ENCODE measurements at places on chromosomes 6 and 20.

DNA sequence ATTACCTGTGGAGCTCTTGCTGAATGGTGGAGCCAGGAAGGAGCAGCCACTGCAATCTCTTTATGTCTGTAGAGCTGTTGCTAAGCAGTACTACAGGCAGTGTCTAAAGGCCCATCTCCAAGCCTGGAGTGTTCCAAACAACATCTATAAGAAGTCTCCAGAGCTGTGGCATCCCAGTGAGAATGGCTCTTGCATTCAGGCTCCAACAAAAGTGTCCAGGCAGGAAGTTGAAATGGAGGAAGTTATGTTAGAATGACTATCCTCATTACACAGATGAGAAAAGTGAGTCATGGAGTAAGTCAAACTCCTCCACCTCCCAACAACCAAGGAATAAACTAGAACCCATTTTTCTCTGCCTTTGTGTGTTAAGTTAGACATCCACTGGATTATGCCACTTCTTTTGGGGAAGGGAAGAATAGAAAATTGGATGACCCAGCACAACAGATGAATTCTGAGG, 288.5 kb upstream of the STXBP5 start:
- no peak for DNase-seq

DNA sequence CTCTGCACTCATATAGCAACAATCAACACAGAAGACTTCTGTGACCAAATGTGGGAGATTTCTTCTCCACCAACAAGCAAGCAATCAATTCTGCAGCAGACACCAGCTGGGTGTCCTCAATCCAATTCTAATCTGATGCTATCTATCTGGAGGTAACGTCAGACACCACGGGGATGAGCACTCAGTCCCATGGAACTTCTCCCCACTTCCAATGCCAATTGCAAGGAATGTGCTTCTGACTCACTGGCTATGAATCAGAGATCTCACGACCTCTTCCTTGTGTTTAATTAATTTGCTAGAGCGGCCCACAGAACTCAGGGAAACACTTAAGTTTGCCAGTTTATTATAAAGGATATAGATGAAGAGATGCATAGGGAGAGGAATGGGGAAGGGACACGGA, 103.5 kb upstream of the SIRPG start:
- no peak for DNase-seq

- DNase-seq: no peak
These were observed 45.6 kb upstream of the RAB23 start for GRCh38 chr6:57267586-57268293.

DNA sequence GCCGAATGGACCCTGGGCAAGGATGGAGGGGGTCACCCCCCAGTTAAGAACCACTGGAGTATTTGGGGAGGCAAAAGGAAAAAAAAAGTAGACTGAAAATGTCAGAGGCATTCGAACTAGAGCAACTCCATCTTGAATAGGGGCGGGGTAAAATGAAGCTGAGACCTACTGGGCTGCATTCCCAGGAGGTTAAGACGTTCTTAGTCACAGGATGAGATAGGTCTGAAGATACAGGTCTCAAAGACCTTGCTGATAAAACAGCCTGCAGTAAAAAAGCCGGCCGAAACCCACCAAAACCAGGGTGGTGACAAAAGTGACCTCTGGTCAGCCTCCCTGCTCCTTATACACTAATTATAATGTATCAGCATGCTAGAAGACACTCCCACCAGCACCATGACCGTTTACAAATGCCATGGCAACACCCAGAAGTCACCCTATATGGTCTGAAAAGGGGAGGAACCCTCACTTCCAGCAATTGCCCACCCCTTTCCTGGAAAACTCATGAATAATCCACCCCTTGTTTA, 70.4 kb upstream of the KCNG1 start:
- DNase-seq: no peak

DNA sequence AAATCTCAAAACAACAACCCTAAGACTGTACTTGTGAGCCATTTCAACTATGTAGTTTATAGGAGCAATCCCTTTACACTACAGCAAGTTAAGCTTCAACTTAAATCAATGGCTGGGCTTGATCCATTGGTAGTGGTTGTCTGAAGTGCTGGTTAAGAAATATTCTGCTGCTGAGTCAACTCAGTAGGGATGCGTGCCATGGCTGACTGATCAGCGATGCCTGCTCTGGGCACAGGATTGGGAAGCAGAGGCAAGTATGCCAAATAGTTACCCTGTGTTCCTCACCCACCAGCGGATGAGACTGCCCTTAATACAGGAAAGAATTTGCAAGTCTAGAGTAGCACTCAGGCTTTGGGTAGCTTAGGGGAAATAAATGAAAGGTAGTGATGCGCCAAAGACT, 41.5 kb downstream of the GCM1 start:
- no peak for DNase-seq

DNA sequence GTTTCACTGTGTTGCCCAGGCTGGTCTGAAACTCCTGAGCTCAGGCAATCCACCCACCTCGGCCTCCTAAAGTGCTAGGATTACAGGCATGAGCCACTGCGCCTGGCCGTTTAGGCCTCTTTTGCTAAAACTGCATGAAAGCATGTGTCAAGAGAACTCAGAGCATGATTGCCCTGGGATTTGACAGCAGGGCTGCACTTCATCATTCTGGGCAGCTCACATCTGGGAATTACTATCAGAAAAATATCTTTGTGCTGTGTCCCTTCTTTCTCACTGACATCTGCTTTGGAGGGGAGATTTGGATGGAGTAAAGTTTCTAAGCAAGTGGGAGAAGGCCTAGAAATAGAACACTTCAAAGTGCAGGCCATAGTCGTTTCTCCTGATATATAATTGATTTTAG, 59.6 kb upstream of the EIF2S2 start:
- DNase-seq: no peak

DNA sequence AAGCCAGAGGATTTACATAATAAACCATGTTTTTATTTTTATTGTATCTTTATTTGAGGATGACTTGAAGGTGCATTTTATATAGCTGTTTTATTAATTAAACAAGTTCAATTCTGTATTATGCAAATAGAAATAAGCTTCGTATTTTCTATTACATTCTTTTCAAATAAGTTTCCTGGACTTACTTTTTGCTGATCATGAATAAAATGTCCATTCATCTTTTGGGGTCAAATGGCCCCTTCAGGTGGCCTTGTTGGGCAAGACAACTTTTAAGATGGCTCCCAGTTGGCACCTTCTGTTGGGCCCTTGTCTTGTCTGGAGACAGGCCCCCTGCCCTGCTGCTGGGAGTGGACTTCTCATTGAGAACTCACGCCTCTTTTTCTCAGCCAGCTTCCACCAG, 654.6 kb upstream of the NOX3 start:
- DNase-seq: no peak

DNA sequence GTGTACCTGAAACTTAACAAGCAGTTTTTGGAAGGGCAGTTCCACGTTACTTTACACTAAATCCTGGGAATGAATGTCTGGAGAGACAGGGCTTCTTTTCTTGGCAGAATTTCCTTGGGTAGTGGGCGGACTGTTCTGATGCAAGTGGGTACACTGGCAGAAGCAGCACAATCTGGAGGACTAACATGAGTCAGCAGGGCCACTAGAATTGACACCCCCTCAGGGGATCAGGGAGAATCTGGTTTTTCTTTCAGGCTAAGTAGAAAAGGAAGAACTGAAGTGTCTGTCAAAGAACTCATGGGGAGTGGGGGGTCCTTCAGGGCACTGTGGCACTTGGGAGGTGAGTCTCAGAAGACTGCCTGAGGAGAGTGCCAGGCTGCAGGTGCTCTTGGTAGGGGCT, 34.6 kb downstream of the PANK2 start:
- no peak for DNase-seq

DNA sequence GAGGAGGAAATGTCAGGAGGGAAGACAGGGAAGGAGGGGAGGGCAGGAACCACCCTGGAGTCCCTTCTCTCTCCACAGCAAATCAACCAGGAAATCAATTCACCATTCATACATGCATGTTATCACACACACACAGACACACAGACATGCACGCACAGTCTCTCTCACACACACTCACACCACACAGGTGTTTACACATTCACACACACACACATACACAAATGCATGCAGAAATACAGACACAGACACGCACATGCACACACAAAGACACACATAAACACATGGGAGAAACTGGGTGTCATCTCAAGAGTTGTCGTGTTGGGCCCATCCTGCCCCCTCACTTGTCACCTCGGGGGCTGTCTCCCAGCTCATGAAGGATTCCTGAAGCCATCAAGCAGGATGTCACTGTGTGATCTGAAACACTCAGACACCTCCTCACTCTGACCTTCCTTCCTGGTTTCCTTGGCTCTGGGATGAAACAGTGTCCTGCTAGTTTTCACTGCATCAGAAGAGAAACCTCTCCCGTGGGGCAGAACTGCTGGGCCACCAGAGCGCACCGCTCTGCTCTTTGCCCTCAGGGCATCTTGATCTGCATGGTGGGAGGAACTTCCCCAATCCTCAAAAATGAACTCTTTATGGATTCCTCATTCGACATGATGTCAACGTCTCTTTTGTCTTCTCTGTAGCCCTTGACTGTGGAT, 9.2 kb downstream of the RAET1G start:
- no peak for DNase-seq

GRCh38 chr20:61682114-61682995, 383.3 kb downstream of the TAF4 start:
- DNase-seq: no peak

DNA sequence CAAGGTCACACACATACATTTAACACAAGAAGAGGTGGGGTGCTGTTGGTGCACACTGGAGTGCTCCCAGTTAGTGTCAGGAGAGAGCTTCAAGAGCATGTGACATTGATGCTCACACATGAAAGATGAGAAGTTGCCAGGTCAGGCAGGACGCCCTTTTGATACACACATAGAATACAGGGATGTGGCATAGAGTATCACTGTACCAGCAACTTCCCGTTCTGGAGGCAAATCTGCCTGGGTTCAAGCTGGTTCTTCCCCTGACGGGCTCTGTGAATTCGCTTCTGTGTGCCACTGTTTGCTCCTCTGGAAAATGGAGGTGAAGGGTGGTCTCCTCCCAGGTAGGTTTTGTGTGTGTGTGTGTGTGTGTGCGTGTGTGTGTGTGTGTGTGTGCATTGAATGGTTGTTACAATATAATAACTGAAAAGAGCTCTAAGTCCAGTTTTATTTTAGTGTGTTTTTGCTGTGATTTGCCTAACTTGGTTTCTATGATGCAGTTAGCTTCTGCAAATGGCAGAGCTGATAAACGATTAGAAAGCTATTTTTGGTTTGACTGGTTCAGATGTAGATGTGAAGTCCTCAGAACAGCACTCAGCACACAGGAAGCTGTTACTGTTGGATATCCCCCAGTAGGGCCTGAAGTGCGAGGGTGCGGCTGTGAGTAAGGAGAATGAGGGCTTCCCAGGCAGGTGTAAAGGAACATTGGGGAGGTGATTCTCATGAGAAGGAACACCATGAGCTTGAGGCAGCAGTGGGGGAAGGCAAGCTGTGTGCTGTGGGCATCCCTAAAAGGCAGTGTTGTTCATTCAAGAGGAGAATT, 53.4 kb downstream of the HIVEP1 start:
- DNase-seq: no peak

Data from spleen (tissue), 13 donors.